ENCODE measurements at places on chromosomes 4 and X. TPM values are rescaled to one million over a fixed set of nuclear protein-coding genes. Genes with fewer than 3 reads are reported as not detected.

The INTS12 gene
- total RNA-seq, result 8.9 TPM

The MSANTD1 gene
- total RNA-seq, result 1.00 TPM

The SPP1 gene
- total RNA-seq, result 7.5 TPM

The HTN1 gene
- total RNA-seq, result not detected

The RPL10 gene
- total RNA-seq, result 2,667 TPM
